ENCODE measurements at places on chromosomes 6 and 20.
A peak's percentile ranks its signal among the peaks of the same experiment; 100 is the strongest.

- no peak for DNase-seq
Measured at GRCh38 chr6:44298864-44299263, 14.3 kb downstream of the AARS2 start.

DNA sequence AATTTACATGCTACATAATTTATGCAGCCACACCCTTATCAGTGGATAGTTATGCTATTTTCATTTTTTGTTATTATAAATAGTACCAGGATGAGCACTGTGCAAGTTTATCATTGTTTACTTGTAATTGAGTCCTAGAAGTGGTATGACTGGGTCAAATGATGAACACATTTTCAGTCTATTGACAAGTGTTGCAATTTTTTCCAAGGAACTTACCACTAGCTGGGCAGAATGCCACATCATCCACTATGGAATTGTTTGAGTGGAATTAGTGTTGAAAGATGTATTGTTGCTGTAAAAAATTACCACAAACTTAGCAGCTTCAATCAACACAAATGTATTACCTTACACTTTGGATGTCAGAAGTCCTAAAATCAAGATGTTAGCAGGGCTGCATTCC, 38.1 kb upstream of the OPN5 start:
- DNase-seq = no peak

- DNase-seq = peak; percentile 47
Measured at GRCh38 chr6:21111093-21111725, 482.3 kb upstream of the SOX4 start.

GRCh38 chr20:17836303-17836861, 132.2 kb downstream of the SNX5 start:
- DNase-seq = no peak

GRCh38 chr20:48679599-48679998, 148.2 kb downstream of the PREX1 start:
- no peak for DNase-seq

GRCh38 chr6:16399158-16399557, 160.8 kb downstream of the GMPR start:
- no peak for DNase-seq

DNA sequence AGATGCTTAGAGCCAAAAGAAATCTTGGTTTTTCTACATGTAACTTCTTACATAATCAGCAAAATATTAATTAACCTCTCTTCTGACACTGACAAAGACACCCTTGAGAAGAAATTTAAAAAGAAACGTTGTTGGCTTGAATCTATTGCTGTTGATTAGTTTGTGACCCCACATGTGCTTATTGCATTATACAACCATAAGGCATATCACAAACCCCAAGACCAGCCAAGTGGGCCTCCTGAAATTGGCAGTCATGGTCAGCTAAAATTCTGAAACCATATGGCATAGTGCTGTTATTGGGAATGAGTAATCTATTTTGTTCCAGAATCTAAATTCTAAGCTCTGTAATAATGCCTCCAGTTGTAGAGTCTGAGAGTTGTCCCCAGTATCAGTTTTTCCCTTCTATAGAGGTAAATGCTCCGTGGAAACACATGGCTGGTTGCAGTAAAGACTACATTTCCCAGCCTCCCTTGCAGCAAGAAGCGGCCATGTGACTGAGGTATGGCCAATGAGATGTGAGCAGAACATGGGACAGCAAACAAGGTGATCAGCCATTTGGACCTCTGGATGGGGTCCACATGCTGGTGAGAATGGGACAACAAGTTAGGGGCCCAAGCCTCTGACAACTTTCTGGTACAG, 42.3 kb upstream of the PTPN1 start:
- no peak for DNase-seq

DNA sequence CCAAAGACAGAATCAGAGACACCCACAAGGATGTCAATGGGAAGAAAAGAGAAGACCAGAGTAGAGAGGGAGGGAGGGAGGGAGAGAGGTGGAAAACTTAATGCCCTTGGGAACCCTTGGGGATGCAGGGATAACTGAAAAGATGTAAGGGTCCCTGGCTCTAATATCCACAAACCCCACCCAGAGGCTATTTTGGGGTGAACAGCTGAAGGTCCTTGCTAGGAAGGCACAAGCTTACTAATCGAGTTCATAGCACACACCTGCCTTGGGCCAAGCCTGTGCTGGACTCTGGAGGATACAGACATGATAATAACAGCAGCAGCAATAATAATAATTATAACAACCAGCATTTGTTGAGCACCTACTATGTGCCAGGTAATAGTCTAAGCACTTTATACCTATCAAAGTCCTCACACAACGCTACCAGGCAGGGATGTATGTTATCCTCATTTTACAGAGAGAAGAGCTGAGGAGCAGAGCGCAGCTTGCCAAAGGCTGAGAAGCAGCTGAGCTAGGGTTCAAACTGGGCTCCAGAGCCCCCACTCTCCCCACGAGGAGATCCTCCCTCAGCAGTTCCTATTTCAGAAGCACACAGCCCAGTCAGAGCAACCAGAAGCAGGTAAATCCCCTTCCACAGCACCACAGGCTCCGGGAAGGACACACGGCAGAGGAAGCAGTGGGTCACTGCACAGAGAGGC, 174.2 kb downstream of the ANKRD60 start:
- DNase-seq = no peak

- DNase-seq = peak; percentile 42
Measured at GRCh38 chr20:52936351-52937340, 35.5 kb upstream of the TSHZ2 start.

DNA sequence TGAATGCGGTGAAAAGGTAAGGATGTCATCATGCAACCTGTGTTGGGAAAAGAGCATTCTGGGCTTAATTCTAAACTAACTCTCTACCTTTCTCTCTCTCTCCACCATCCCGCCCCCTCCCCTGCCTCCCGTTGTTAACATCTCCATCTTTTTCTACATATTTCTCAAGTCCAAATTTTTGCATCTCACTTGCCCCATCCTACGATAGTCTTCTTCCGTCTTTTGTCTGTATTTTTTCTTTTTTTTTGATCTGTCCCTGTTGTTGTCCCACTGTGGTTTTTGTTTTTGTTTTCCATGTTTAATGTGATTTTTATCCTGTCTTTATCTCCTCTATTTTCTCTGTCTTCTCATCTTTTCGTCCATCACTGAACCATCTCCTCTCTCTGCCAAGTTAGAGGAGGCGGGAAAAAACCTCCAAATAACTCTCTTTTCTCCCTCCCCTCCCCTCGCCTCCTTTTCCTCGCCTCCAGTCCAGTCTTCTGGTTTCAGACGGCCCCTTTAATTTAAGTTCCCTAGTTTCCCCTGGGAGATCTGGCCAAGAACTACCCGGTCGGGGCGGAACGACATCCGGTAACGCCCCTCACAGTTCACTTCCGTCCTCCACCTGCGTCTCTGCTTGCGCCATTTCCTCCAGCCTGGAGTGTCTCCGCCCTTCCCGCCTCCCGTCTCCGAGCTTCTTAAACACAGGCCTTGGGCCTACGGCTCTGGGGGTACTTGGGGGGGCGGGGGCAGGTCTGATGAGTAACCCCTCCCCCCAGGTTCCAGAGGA, at the start of gene NFKBIL1:
Gene NFKBIL1 (plus strand): TSS at position 651 of the 769 bp plus-strand sequence. CDS start 87 bp downstream, at position 738.
- DNase-seq = peak; percentile 97

GRCh38 chr6:29678114-29678513, 2.8 kb downstream of the ZFP57 start:
- DNase-seq = peak; percentile 79

GRCh38 chr20:37519508-37520418, 1.3 kb upstream of the NNAT start:
- no peak for DNase-seq

- peak; percentile 69 for DNase-seq
Measured at GRCh38 chr6:112338166-112338709, 8.9 kb upstream of the RFPL4B start.

DNA sequence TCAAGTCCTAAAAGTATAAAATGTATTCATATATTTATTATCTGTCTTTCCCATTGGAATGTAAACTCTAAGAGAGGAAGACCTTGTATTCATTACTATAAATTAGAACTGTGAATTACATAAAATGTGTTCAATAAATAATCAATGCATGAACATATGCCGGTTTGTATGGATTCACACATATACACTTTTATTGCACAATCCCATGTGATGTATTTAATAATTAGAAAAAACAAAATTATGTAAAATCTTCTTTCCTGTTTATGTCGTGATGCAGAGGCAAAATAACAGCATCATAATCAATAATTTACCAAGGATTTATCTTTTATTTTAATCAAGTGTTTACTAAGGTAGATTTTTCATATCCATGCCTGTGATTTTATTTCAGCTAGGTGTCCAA, 240.5 kb downstream of the KHDRBS2 start:
- no peak for DNase-seq

- no peak for DNase-seq
Measured at GRCh38 chr20:44497761-44498160, 22.1 kb downstream of the TTPAL start.

- DNase-seq = no peak
Measured at GRCh38 chr6:131972741-131973140, 21.6 kb upstream of the CCN2 start.

DNA sequence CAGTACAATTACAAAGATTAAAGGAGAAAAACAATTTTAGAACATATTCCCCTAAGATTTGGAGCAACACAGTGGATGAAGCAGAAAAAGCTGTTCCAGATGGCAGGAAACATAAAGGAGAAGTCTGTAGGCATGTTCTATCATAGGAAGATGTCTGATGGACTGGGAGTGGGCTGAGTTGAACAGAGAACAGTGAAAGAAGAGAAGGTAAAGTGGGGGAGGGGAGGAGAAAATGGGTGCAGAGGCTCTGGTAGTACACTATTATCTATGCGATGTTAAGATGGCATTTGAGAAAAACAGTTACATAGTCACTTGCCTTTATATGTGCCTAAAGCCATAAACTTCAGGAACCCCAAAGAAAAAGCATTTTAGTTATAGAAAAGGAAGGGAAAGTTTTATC, 4.2 kb upstream of the PHIP start:
- DNase-seq = no peak

Measured in kidney tubule cell (primary cell).